ENCODE measurements at places on chromosomes 2 and 18.

DNA sequence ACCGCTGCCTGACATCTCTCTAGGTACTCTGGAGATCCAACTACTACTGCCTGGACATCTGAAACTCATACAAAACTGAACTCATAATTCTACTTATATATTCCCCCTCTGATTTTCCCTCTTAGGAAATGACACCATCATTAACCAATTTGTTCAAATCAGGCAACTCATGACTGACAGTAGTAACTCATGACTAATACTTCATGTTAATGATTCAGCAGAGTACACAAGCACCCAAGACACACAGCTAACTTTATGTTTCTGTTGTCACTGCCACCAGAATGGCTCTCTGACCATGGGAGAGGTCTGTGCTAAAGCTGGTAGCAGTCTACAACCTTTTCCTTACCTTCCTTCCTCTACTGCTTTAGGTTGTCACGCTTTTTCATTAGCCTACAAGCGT is 91.1 kb downstream of the ITSN2 start:
- DNase-seq = no peak

GRCh38 chr2:195671563-195671962 is 14.5 kb downstream of the SLC39A10 start:
- DNase-seq = no peak

DNA sequence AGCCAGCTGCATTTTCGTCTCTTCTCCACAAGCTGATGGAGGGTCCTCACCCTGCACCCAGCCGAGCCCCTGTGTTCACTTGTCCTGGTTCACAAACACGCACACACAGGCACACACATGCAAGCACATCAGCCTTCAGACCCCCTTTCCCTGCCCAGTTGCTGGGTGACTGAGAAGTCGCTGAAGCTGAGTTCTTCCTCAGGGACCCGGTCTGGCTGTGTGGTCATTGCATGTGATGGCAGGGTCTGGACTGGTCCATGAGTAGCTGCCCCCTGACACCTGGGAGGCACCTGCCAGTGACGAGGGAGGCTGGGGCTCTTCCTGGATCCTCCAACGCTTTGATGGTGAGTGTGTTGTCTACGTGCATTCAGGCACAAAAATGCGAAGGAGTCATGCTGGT is 546.1 kb upstream of the SALL3 start:
- no peak for DNase-seq

DNA sequence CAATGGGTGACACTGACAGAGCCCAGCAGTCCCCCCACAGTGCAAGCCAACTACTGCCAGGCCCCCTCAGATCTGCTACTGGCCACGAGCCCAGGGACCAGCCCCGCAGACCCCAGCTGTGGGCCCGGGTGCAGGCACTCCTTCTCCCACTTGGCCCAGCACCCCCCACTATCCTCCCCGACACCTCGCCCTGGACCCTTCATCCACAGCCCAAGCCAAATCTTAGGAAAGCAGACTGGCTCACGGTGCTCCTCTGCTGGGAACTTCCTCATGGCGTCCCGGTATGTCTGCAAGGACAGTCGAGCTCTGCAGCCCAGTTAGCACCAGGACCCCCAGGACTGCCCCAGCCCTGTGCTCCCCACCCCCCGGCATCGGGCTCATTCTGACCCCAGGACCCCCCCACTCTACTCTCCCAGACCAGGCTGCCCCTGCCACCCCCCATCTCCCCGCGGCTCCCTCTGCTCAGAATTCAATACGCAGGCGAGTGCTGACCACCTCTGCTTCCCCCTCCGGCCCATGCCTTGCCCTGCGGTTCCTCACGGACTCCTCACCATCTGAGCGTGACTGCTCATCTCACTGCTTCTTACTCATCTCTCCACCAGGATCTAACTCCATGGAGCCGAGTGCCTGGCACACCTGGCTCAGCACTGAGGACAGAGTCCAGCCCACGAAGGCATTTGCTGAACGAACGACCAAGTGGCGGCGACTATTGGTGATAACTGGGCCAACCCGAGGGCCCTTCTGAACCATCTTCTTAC is 85.7 kb downstream of the PXDN start:
- DNase-seq = no peak

DNA sequence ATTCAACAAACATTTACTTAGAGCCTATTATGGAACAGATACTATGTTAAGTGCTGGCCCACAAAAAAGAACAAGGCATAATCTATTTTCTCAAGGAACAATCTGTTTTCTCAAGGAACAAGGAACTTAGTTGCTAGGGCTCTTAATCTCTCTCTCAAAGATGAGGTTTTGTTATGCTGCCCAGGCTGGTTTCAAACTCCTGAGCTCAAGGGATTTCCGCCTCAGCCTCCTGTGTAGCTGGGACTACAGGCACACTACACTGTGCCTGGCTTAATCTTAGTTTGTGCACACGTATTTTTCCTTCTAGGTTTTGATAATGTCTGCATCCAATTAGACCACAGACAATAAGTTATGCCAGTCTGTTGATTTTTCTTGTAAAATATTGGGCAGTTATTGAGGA is 89.5 kb downstream of the PTH2R start:
- DNase-seq = no peak

GRCh38 chr2:85748985-85749875 is 4.6 kb upstream of the ATOH8 start:
- no peak for DNase-seq

GRCh38 chr2:246489-247144 is 17.2 kb downstream of the SH3YL1 start:
- DNase-seq = peak; percentile 49

DNA sequence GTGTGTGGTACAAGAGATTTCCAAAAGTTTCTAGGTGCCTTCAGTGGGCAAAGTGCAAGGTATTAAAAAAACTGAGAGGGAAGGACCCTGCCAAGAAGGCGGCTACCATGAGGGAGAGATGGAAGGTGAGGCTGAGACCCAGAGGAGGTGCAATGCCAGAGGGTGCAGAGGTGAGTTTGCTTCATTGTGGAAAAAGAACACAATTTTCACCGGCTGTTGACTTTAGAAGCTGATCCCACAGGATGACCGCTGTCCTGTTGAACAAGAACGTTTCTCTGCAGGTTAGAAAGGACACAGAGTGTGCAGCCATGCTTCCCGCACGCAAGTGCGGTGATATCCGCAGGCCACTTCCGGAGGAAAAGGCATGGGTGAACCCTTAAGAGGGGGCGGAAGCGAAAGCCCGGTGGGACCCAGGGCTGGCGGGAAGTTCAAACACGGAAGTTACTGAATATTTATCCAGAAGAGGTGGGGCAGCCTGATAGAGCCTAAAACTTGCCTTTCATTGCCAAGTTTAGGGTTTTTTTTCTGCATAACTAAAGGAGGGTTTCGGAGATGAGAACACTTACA is 16.6 kb downstream of the SP110 start:
- DNase-seq = peak; percentile 60

- no peak for DNase-seq
Observed at GRCh38 chr2:69560147-69560482, 83.4 kb downstream of the AAK1 start.

GRCh38 chr2:43461453-43462073 is 134.3 kb downstream of the THADA start:
- DNase-seq = peak; percentile 81

DNA sequence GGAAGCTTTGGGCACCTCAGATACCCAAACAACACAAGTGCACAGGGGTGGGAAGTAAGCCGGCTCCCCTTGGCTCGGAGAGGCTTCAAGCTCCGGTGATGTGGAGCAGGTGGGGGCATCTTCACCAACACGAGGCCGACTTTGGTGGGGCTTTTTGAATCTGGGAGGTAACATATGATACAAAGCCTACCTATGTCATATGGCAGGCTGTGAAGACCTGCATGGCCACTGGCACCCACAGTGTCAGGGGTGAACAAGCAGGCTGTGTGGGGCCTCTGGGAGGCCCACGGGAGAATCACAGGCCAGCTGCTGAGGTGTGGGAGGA is 109.0 kb downstream of the EIPR1 start:
- DNase-seq = no peak

DNA sequence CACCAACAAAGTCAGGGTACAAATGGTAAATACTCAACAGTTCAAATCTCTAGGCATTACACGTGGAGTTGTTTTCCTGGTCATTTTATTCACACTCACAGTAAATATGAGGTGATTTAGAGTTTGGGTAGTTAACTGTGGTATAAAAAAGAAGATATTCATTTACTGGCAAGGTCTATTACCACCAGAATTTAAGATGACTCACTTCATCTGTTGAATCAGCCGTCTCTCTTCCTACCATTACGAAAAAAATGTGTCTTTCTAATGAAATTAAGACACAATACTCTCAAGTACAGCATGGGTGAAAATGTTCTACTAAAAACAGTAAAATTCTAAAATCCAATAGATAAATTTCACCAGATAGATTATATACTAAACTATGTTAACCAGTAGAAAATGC is 21.0 kb upstream of the GPR75 start:
- DNase-seq = no peak

DNA sequence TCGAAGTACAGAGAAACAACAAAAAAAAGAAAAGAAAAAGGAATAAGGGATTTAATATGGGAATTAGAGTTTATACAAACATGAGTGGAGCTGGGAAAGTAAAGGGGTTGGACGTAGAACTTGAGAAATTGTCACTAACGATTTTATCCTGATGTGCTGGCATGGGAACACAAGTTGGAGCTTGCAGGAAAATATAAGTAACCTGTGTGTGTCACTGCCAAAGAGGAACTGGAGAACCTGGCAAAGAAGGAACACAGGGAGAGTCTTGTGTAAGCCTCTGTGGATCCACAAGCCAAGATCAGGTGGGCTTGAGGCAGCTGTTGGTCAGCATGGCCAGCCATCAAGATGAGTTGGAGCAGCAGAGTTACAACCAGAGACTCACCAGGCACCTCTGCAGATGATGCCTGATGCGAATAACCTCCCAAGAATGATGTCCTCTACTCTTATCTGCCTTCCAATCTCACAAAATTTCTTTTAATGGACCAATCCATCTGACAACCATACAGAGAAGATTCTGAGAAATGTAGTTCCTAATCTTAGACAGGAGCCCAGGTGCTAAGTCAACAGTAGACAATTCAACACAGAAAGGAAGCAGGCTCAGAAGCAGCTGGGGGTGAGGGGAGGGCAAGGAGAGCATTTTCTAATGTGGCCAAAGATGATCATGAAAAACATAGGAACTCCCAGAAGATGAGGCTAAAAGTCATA is 77.0 kb upstream of the SPOPL start:
- DNase-seq = no peak

- no peak for DNase-seq
Observed at GRCh38 chr18:74806073-74806472, 208.4 kb downstream of the ZNF407 start.

DNA sequence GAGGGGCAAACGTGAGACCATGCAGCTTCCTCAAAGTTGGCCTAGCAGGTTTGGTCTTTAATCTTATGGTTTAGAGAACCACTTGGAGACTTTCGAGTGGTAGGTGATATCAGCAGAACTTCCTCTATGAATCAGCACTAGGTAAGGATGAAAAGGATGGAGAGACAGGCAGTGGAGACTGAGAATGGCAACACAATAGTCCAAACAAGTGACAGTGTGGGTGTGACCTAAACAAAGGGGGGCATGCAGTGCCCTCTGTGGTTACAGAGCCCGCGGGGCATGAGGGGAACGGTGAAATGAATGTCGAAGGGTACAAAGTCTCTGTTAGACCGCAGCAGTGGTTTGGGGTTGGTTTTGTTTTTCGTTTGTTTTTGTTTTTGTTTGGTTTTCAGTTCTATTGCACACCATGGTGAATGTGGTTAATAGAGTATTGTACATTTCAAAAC is 143.9 kb downstream of the L3MBTL4 start:
- peak; percentile 36 for DNase-seq

DNA sequence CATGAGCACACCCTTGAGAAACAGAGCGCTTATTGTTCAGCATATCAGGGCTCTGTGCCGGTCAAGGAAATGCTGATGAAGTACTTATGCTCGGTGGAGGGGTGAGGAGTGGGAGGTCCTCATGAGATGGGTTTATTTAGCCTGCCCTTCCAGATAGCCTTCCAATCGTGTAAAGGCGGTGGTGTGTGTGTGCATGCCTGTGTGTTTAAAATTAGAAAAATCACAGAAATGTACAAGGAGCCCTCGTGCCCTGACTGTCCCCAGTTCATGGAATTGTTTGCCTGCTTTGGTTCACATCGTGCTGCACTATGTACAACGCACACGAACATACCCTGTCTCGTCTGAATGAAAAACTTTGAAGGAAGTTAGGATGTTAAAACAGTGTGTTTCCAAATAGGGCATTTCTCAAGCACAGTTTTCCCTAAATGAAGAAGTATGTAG is 158.6 kb downstream of the AQP4 start:
- DNase-seq = peak; percentile 20

DNA sequence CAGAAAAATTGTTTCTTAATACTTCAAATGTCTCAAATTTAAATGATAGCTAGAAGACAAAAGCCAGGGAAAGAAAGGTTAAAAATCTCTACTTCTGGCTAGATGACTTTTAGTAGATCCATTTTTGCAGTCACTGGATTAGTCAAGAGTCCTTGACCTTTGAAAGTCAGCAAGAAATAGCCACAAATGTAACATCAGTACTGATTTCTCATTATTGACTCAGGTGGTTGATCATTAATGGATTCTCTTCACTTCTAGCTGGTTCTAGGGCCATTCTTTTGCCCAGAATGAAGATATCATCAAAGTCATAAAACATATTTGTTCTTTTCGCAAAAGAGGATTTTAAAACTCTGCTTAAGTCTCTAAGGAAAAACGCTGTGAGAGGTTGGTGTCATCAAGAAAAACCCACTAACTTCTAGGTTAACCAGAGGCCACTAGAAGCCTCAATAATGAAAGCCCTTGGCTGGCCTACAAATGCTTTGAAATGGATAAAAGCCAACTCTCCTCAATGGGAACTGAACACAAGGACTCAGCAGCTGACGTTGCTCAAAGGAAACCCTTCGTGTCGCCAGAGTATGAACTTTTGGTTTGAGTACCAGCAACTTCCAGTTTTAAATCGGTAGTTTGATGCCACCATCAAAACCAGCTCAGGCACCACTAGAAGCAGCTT is 66.3 kb downstream of the IRS1 start:
- no peak for DNase-seq

DNA sequence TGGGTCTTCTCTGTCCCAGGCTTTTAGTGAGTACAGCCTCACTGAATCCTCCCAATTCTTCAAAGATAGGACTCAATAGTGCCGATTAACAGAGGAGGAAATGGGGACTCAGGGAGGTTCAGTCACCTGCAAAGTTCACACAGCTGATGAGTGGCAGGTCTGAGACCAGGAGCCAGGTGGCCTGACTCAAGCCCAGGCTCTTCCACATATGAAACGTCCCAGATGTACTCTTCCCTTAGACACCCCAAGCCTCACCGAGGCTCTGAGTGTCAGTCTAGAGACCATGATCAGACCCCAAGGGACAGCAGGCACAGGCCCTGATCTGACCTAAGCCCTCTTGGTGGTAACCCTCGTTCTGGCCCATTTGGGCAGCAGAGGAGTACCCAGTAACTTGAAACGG is 115.2 kb downstream of the INHBB start:
- DNase-seq = no peak

DNA sequence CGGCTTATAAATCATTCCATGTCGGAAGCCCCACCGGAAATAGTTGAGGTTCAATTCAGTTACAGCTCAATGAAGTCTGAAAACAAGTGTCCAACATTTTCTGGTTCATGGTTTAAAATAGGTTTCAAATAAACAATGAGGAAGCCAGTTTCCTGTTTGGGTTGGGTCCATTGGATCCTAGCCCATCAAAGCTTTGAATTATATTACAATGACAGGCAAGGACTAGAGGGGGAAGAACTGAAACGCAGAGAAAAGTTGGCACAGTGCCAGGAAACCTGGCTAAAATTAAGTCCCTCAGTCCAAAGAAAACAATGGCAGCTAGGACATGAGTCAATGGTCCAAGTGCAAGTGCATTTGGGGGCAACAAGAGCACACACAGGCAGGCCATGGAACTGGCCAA is 32.0 kb downstream of the SLC14A1 start:
- DNase-seq = peak; percentile 8

- DNase-seq = no peak
Observed at GRCh38 chr18:42559069-42559690, 556.3 kb downstream of the RIT2 start.

- no peak for DNase-seq
Observed at GRCh38 chr2:216211614-216212145, 102.5 kb downstream of the XRCC5 start.
